Activated CD4-positive, CD25-positive, alpha-beta regulatory T cell treated with anti-CD3 and anti-CD28 coated beads, Interleukin-2, amount 50 U/mL, for 72 hours (primary cell): ENCODE measurements at places on chromosomes 12 and 14.

DNA sequence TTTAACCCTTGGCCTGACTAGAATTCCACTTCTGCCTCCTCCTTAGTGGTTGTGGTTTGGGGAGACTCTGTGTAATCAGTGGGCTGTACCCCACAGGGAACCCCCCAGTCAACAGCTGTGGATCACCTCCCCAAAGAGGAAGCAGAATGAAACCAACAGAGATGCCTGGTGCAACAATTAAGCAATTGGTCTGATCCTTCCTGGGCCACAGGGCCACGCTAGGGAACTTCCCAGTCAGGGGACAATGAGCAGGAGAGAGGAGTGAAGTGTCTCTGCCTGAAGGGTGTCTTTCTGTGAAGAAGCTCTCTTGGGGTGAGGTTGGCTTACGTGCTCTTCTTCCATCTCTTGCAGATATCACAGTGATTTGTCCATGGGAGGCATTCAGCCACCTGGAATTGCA, 8.2 kb downstream of the PDE6H start:
- DNase-seq: no peak

DNA sequence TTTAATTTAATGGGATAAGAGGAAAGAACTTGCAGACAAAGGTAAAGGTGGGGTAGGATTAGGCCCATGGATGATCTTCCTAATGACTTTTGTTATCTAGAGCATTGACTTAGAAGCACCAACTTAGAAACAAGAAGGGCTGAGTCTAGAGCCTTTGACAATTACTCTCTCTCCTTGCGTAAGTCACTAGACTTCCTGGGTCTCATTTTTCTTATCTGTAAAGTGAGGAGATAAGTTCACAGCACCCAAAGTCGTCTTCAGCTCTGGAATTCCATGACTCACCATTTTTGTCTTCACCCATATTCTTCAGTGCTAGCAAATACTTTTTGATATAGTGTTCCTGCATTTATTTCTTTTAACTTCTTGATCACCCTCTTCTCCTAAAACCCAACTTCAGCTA, 75.7 kb downstream of the SSPN start:
- DNase-seq: no peak

DNA sequence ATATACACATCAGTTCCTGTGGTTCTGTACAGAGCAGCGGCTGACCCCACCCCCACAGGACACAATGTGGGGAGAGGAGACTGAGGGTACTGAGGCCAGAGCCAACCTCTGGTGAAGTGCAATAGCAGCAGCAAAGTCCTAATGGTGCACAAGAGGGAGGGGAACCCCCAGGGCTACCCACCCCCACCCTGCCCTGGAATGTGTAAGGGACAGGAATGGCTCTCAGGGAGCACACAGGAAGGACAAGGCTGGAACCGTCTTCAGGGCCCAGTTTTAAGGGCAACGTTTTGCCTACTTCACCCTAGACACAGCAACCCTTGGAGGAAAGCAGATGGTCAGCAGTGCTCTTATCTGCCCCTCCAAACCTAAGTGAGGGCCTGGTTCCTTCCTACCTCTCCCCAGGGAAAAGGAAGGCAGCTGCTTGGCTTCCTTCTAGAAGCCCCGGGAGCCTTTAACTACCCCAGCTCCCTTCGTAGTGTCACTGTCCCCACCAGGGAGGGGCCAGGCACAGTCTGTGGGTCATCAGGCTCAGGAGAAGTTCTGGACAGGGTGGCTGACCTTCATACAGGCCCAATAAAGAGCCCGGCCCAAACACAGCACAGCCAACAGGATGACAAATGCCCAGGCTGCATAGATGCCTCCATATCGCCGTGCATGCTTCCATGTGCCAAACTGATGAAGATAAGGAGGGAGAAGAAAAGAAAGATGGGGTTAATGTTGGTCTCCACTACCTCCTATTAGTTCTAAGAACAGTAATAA, 3.0 kb downstream of the PIP4P1 start:
- no peak for DNase-seq

- DNase-seq: no peak
Observed at GRCh38 chr12:61220337-61220736, 1039.9 kb upstream of the USP15 start.

DNA sequence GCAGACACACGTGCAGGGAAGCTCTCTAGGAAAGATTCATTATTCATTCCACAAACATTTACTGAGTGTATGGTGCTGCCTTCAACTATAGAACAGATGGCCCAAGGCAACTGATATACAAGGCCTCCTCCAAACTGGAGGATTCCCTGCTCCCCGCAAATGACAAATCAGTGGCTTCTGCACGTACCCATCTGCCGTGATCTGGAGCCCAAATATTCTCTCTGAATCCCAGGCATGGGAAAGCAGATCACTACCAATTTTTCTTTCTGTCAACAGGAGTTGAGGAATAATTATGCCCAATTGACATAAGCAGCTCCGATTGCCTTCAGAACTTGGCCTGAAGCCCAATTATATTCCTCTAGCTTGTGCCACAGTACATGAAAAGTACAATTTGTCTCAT, 174.2 kb upstream of the CCDC196 start:
- DNase-seq: no peak

- DNase-seq: no peak
Observed at GRCh38 chr12:128801879-128802391, 21.8 kb downstream of the SLC15A4 start.

DNA sequence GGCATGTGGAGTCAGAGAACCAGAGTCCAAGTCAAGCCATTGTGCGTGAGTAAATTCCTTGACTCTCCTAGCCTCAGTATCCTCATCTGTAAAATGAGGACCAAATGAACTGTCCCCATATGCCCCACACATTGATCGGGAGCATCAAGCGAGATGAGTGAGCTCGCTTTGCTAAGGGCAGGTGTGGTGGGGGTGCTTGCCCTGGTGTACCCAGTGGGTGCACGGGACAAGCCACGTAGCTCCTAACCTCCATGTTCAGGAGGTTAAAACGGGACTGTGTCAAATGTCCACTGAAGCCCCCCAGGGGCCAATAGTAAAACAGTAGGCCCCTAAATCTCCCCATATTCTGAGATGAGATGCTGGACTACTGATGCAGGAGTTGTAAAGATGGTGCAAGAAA, 60.9 kb downstream of the SERPINA3 start:
- DNase-seq: no peak

GRCh38 chr12:105555556-105556295, 225.2 kb downstream of the C12orf75 start:
- no peak for DNase-seq

DNA sequence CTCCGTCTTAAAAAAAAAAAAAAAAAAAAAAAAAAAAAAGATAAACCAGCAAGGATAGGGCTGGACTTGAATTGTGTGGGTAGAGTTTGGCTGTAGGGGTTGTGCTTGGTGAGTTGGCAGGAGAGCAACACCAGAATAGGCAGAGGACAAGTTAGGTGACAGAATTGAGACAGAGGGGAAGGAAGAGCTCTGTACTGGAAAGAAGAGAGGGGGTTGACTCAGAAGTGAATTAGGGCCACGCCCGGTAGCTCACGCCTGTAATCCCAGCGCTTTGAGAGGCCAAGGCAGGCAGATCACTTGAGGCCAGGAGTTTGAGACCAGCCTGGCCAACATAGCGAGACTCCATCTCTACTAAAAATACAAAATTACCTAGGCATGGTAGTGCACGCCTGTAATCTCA, 6.1 kb upstream of the TMEM30B start:
- no peak for DNase-seq

DNA sequence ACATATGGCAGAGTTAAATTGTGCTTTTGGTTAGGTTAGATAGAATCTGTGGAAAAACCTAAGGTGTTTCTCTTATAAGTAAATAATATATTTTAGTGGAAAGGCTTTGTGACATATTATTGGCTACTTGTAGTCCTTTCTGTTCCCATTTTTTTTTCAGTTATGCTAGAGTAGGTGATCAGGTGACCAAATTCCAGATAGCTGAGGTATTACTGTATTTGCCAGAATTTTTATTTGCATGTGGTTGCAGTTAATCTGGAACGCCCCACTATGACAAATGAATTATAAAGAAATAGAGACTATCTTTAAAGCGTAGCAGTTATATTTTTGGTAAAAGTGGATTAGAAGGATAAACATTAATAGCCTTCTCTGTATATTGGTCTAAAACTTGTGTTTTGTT, 52.0 kb downstream of the ARHGAP5 start:
- DNase-seq: no peak

- DNase-seq: no peak
Observed at GRCh38 chr12:57816001-57816854, 2.3 kb downstream of the AVIL start.

GRCh38 chr12:943051-943450, 6.4 kb downstream of the RAD52 start:
- DNase-seq: no peak

DNA sequence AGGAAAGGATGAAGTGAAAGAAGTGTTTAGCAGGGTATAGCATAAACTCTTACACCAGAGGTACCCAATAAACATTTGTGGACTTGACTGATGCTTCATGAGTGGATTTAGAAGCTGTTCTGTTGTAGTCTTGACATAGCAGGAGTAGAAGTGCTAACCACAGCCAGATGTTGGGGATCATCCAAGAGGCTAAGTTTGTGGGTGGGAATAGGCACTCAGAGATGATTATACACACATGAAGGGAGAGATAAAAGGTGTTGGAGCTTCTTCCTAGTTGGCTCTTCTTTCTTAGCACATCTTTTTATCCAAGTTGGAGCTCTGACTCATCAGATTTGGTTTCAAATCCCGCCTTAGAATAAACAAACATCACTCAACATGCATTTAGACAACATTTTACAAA, 166.7 kb upstream of the E2F7 start:
- no peak for DNase-seq

DNA sequence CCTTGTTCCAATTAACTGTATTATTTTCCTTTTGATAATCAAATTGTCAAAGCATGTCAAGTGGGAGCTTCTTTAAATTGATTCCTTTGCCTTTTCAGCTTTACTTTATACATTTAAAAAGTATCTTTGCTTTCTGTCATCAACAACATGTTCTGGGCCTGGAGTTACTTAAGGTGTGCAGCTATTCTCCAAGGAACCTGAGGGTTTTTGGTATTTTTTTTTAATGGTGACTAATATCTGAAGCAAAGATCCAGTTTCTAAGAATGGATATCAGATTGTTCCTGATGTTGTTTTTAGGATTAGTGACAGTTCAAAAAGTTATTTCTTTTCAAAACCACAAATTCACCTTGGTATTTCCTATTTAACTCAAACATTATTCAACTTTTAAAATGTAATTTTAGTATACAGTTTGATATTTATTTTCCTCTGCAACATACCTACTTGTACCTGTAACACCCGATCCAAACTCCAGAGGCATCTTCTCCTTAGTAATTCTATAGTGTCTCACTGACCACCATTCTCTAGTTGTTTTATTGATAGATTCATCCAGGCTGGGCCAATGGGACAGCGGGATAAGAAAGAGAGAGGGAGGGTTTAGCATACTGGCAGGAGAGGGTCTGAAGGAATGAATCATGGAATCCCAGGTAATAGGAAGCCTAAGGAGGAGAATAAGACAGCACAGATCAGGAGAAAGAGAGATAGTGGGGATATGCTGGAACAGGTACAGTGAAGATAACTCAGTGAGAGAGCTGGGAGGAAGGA, 3.1 kb downstream of the CBLN3 start:
- no peak for DNase-seq

DNA sequence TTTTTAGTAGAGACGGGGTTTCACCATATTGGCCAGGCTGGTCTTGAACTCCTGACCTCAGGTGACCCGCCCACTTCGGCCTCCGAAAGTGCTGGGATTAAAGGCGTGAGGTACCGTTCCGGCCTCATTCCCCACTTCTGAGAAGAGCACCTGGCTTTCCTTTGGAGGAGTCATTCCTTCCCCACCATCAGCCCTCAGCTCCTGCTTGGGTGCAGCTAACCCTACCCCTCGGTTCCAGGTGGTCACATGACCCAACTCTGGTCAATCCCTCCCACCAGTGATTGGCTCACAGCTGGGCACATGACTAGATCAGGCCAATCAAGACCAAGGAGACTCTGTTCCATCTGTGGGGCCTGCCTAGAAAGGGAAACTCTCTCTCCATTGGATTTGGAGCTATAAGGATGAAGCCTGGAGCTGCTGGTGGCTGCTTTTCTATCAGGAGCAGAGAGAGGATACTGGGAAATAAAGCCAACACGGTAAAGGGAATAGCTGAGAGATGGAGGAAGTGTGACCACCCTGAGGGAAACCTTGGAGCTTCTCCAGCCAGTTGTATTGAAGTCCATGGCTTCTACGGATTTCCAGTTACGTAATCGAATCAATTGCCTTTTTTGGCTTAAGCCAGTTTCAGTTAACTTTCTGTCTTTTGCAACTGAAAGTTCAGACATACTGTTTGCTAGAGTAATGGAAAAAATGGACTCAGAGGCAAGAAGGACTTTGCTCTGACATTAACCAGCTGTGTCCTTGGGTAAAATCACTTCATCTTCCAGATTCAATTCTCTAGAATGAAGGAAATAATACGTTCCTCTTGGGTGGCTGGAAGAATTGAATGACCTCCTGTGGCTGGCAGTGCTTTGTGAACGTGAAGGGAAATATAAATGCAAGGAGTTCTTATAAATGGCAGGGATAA, 19.7 kb upstream of the IFT81 start:
- no peak for DNase-seq

- DNase-seq: no peak
Observed at GRCh38 chr12:99427104-99427503, 220.4 kb upstream of the GARIN6 start.

- no peak for DNase-seq
Observed at GRCh38 chr12:45351921-45352670, 136.2 kb downstream of the ANO6 start.

- no peak for DNase-seq
Observed at GRCh38 chr14:24037658-24038037, 14.2 kb upstream of the CARMIL3 start.

DNA sequence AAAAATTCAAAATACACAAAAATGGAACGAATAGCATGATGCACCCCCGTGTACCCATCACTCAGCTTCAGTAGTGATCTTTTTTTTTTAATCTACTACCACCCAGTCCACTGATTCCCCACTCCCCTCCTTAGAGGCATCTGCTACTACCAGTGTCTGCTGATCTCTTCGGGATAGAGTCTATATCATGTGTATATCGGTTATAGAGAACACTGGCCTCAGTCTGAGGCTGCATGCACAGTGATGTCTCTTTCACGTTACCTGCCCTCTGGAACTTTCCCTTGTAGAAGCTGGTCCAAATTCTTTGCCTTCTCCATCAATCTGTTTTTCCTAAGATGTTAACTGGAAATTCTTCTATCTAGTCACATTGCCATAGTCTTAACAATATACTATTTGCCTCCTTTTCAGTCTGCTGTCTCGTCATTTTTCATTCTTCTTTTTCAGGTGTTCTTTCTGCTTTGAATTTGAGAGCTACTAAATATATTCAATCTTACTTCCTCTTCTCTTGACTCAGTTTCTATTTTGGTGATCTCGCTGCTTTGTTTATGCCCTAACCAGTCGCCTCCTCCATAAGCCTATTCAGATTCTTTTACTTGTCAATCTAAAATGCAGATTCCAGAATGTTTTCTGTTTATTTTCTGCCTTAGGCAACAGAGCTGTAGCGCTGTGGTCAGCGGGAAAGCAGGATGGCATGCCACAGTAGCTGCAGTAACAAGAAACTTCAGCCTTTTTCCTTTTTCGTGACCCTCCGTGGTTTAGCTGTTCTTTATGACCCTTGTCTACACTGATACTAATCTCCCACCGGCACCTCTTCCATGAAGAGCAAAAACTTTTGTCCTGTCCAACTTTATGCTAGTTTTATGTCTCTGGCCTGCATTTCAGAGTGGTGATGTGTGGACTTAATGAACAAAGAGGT, 67.0 kb downstream of the FBXW8 start:
- no peak for DNase-seq

GRCh38 chr12:46788072-46788887, 37.5 kb downstream of the SLC38A4 start:
- DNase-seq: no peak

- DNase-seq: no peak
Observed at GRCh38 chr12:103501447-103501846, 5.7 kb upstream of the C12orf42 start.

- DNase-seq: no peak
Observed at GRCh38 chr14:51880835-51881580, 20.6 kb downstream of the GNG2 start.
